ENCODE measurements at places on chromosomes 1 and 21.

DNA sequence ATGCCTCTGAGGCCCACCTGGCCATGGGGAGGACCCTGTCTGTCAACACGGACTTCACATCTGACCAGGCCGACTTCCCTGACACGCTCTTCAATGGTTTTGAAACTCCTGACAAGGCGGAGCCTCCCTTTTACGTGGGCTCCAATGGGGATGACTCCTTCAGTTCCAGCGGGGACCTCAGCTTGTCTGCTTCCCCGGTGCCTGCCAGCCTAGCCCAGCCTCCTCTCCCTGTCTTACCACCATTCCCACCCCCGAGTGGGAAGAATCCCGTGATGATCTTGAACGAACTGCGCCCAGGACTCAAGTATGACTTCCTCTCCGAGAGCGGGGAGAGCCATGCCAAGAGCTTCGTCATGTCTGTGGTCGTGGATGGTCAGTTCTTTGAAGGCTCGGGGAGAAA lies 101.8 kb downstream of the ADARB1 start:
- DNase-seq: no peak

DNA sequence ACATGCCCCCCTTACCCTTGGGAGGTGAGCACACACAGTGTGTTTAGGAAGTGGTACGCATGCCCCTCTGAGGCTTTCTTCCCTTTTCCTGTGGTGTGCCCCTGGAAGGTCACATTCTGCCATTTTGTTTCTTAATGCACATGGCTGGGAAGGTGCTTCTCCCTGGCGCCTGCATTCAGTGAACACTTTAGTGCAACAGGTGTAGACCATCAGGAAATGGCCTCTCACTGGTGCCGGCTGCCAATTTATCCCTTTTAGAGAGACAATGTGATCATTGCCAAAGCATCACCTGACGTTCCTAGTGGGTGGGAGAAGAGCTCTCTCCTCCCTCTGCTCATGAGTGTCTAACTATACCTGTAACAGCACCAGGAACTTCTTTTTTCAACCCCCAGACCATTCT lies 51.8 kb upstream of the PDE9A start:
- DNase-seq: no peak

DNA sequence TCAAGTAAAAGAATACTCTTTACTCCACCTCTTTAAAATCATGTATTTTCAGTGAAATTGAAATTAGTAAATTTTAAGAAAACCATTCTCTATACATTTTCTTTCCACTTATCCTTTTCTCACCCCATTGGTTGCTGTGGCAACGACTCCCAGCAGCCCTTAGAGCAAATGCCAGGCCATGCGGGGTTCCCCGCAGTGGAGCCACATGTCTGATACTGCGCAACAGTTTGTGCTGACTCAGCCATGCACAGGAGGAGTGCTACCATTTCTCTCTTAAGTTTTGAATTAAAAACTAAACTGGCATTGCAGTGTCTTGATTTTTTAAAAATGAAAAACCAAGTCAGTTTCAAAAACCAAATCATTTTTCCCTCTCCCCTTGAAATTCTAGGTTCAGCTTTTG lies 214.1 kb upstream of the L1TD1 start:
- no peak for DNase-seq

- no peak for DNase-seq
These were observed 26.4 kb upstream of the KAZN start for GRCh38 chr1:14571810-14572767.

GRCh38 chr1:232204269-232204668 lies 425.7 kb downstream of the SIPA1L2 start:
- DNase-seq: no peak

DNA sequence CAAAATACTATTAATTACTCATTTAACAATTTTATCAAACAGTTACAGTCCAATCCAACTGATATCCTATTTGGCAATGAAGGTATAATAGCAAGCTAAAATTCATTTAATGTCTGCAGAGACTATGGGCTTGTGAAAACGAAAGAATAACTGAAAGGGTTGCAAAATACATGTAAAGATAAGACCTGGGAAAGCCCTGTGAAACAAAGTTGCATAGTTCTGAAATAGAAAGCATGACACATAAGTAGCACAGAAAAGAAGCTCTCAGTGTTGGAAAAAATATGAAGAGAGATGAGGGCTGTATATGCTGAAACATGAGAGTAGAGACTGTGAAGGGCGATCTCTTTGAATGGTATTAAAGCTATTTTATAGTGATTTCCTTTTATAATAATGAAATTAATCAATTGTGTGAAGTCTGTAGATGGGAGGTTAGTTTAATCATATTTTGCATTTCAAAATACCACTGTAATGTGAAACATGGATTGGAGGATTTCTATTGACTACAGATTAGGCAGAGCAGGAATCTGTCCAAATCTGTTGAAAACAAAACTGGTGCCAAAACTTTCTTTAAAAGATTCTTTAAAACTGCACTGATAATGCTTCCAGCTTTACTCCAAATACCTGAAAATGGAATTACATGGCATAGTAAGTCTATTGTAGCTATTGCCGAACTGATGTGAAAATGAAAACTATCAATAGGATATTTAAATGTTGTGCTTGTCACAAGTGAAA lies 1518.9 kb upstream of the B3GALT2 start:
- no peak for DNase-seq

- no peak for DNase-seq
These were observed 81.0 kb downstream of the UBR4 start for GRCh38 chr1:19128968-19129514.

DNA sequence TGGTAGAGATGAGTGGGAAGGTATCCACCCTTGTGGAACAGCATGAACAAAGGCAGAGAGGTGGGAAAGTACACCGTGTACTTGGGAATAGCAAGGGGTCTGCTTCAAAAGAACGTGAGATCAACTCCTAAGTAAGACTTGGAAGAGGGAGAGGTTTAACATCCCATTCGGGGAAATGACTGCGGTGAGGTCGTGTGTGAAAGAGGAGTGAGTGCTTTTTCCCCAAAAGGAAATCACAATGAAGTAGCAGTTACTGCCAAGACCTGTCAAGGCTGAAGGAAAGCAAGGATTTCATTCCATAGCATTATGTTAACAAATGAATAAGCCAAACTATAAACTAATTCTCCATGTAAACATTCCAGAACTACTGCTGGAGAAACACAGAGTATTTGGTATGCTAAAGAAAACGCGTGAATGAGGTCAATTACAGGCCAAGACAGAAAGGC lies 20.0 kb upstream of the SYDE2 start:
- no peak for DNase-seq

DNA sequence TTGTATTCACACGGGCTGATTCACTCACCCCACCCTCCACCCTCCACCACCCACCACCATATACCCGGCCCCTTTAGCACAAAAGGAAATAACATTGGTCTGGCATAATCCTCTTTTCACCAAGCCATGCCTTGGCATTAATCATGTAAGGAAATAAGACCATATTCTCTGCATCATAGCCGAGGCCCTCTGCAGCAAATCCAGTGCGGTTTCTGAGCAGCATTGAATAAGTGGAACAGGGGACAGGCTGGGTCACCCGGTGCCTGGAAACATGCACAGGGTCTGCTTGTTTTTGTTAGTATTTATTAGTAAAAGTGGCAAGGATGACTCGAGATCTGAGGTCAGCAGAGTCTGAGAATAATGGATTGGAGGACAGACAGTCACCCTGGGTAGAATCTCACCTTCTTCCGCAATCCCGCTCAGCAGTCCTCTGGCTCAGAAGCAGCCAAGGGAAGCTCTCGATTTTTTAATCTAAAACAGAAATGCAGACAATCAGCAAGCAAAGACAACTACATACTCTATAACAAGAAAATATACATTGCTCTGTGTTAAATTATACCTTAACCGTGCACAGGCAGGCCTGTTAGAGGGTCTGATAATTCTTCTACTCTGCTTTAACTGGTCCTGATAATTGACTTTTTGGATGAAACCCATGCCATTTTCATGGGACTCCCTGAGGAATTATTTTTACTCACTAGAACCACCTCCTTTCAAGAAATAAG lies 52.4 kb upstream of the CDC42BPA start:
- no peak for DNase-seq

DNA sequence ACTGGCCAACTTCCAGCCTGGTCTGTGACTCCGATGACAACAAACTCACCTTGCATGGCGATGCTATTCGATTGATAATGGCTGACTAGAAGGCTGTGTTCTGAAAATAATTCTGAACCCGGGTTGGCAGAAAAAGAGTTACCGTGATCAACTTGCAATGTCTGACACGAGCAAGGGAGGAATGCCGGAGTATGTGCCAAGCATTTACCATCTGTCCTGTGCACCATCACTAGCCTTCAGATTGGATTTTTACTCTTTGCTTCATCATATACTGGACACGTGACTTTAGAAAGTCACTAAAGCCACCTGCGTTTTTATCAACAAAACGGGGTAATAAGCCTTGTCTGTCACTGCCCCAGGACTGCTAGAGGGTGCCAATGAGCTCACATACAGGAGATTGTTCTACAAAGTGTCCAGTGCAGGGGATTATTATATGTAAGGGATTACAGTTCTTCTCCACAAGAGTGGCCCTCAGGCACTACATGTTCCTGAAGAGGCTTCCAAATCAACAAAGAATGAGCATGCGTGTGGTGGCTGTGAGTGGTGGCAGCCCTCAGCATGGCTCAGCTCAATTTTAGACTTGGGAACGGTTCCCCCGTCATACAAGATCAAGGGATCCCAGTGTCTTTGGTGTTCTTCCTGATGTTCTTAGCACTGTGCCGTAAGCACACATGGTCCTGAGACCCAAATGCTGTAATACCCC lies 35.8 kb downstream of the SSBP3 start:
- no peak for DNase-seq

DNA sequence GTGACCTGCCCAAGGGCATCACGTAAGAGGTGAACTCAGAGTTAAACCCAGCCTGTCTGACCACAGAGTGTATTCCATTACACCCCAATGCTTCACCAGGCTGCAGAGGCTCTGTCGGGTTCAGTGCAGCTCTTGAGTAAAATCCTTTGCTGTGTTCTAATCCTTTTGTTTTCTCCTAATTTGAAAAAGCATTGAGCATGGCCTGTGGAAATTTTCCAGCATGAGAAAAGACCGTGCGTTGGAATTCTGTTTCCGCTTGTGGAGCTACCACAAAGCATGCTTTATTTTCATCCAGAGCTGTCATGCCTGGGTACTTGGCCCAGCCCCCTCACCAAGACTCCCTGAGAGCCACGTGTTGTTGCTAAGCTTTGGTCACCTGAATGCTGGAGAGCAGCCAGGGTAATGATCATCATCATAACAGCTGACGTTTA lies 317.6 kb downstream of the PRDM2 start:
- no peak for DNase-seq

DNA sequence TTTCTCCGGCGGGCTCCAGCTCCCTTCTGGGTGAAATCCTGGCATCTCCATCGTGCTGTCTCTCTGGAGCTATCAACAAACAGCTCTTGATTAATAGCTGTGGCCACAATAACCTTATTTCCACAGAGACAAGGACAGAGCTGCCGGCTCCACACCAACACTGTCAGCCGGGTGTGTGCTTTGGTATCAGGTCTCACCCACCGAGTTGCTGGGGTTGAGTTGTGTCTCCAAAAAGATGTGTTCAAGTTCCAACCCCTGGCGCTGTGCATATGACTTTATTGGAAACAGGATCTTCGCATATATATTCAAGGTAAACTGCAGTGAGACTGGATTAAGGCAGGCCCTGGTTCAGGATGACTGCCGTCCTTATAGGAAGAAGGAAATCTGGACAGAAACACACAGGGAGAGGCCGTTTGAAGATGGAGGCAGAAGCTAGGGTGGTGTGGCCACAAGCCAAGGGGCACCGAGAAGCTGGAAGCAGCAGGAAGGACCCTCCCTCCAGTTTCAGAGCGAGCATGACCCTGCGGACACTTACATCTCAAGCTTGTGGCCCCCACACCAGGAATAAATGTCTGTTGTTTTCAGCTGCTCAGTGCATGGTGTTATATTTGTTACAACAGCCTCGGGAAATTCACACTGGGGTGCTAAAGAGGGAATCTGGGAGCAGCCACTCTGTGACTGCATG lies 88.4 kb upstream of the TMPRSS2 start:
- DNase-seq: no peak

- no peak for DNase-seq
These were observed 17.1 kb upstream of the IVNS1ABP start for GRCh38 chr1:185334182-185334581.

DNA sequence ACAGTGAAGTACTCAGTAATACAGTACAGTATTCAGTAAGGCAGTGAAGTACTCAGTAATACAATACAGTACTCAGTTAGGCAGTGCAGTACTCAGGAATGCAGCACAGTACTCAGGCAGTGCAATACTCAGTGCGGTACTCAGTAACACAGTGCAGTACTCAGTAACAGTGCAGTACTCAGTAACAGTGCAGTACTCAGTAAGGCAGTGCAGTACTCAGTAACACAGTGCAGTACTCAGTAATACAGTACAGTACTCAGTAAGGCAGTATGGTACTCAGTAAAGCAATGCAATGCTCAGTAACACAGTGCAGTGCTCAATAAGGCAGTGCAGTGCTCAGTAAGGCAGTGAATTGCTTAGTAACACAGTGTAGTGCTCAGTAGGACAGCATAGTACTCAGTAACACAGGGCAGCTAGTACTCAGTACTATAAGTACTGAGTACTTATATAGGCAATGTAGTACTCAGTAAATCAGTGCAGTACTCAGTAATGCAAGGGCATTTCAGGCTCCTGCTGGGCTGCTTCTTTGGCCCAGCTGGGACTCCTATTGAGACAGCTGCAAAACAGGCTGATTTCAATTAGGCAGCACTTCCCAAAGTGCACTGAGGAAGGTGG lies 411.3 kb downstream of the DISC1 start:
- no peak for DNase-seq

DNA sequence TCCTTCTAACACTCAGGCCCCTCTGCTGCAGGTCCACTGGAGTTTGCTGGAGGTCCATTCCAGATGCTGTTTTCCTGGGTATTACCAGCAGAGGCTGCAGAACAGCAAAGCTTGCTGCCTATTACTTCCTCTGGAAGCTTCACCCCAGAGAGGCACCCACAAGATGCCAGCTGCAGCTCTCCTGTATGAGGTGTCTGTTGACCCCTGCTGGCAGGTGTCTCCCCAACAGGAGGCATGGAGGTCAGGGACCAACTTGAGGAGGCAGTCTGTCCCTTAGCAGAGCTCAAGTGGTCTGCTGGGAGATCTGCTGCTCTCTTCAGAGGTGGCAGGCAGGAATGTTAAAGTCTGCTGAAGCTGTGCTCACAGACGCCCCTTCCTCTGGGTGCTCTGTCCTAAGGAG lies 204.8 kb downstream of the FCRL5 start:
- DNase-seq: no peak

- no peak for DNase-seq
These were observed 29.5 kb downstream of the TMED5 start for GRCh38 chr1:93150729-93151128.

- no peak for DNase-seq
These were observed 427.1 kb upstream of the CXADR start for GRCh38 chr21:17085707-17086106.

GRCh38 chr1:226664413-226665101 lies 74.5 kb downstream of the ITPKB start:
- no peak for DNase-seq

DNA sequence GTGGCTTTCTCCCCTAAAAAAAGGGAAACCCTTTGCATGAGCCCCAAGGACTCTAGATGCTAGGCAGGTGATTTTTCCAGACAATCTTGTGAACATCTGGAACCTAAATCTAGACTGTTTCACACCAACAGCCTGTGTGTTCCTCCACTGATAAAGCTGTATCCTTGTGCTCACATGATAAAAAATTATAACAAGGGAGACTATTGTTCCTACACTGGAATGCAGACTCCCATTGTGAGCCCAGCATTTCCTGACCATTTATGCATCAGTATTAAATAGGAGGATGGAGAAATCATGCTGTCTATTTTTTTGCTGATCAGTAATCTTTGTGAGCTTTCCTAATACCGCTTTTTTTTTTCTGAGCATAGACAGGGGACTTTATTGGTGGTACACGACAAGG lies 52.5 kb downstream of the ZNF697 start:
- DNase-seq: no peak

Measured in activated T-helper 9 cell treated with anti-CD3 and anti-CD28 coated beads, Interleukin-2, amount 50 U/mL, for 16 hours (primary cell).